ENCODE measurements at places on chromosomes 3 and 15. TPM values are rescaled to one million over a fixed set of nuclear protein-coding genes. Genes with fewer than 3 reads are reported as not detected.

The LYZL4 gene
- total RNA-seq: not detected

The XCR1 gene
- not detected for total RNA-seq

The MUC13 gene
- total RNA-seq: not detected

The CCPG1 gene
- total RNA-seq: 11.9 TPM

The TLE3 gene
- total RNA-seq: 110 TPM

The DGKG gene
- total RNA-seq: 3.9 TPM

The FES gene
- total RNA-seq: 27.4 TPM

The BBX gene
- total RNA-seq: 77.5 TPM
